ENCODE measurements at places on chromosomes 5 and 9.

DNA sequence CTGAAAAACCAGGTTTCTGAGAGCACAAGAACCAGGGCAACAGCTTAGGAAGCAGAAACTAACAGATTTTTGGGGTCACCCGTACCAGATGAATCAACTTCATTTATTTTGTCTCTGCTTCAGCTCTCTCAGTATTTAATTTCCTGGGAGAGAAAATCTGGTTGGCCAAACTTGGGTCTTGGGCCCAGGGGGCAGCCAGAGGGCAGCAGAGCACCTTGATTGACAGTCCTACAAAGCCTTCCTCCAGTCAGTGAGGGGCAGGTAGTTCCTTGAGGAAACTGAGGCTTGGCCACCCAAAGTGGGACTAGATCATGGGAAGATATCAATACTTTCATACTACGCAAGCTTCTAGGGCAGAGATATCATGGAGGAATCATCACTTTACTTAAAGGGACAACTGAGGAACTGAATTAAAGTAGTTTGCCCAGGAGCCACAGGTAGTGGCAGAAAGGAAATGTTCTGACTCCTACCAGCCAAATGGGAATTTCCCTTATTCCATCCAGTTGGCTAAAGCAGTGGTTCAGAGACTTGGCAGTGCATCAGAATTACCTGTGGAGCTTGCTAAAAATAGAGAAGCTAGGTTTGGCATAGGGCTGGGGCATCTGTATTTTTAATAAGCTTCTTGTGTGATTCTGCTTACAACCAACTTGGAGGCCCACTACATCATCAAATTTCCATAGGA, 21.5 kb upstream of the ARHGAP26 start:
- DNase-seq = no peak

DNA sequence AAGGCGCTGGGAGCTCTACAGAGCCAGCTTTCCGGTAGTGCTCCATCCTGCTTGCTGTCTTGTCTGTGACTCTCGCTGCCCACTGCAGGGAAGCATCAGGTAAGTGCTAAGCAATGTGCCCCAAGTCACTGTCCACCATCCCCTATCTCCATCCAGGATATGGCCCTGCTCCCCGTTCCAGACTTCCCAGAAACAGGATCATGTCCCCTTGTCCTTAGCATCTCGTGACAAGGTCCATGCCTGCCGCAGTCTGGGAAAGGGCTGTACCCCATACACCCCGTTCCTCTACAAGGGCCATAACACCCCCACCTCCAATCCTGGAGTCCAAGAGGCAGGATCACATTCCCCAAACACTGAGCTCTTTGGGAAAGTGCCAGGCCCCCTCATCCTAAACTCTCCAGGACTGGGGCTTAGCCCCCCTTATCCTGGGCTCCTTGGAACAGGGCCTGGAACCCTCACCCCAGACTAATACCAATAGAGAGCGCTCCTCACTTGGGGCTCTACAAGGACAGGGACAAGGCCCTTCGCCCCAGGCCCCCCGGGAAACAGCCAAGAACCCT, 566 bp downstream of the RPP25L start:
- no peak for DNase-seq

DNA sequence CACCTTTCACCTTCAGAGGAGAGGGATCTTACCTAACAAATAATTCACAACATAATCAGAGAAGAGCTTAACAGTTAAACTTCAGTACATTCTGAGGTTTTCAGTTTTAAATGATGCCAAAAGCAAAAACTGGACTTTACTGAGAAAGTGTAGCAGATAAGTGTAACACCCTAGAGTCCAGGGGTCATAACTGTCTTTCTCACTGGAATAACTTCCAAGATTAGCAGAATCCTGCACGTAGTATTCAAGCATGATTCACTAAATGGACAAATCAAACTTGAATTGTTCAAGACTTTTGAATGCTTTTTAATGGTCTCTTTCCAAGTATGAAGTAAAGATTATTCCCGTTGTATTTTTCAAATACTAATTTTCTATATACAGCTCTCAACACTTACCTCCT, 180.1 kb upstream of the NREP start:
- DNase-seq = no peak

DNA sequence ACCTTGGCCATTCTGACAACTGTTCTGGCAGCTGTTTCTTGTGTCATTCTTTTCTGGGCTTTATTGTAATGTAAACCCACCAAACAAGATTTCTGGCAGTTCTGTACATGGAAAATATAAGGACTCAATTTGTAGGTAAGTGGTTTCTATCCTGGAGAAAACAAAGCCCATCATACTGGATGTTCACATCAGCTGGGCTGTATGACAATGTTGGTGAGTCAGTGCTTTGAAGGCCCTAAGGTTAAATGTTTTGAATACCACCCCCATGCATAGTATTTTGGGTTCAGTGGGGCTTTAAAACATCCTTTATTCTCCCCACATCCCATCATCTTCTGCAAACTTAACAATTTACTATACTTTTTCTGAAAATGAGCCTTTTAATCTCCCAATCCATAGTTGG, 52.5 kb downstream of the SH3GL2 start:
- no peak for DNase-seq

GRCh38 chr5:59095480-59095879, 512.6 kb downstream of the RAB3C start:
- DNase-seq = no peak

- DNase-seq = no peak
These were observed 136.4 kb upstream of the TBC1D2 start for GRCh38 chr9:98391867-98392266.

DNA sequence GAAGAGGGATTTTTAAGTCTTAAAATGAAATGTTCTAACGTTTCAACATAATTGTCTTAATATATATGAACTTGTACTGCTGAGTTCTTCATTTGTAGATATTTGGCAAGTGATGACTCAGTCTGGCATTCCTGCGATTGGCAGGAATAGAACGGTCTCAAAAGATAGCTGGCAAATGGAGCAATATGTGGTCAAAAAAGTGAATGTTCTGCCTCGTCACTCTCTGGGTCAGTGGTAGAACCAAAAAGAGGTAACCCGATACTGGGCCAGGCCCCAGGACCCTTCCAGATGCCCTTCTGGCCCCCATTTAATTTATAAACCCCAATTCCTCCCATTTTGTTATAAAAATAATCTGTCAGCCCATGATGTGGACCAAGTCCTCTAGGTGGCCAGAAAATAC, 39.2 kb downstream of the ZNF366 start:
- no peak for DNase-seq

DNA sequence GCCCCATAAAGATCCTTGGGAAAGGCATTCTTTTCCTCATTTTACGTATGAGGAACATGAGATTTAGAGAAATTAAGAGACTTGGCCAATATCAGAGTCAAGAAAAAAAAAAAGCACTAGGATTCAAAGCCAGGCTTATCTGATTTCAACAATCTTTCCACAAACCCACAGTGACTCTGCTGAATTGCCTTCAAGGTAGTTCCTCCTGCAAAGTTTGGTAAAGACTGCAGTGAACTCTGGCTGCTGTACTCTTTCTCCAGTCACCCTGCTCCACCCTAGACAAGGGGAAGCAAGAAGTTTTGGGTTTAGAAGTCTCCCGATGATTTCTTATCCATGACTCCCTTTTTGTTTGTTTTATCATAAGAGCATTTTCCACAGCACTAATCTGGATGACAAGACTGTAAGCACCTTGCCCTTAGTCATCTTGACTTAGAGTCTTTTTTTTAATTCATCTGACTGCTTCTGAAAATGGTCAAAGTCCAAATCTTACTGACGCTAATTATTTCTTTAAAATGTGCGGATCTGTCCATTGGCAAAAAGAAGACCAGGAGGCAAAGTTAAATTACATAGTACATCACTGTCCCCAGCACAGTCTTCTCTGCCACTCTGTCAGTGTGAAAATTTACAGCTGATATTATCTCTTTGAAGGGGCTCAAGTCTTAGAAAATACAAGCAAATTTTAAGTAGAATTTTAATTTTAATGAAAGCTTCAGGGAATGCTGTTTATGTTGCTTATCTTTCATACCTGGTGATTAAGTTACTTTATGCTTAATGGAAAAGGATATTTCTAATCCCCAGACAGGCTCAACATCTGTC, 180.1 kb downstream of the TTLL11 start:
- DNase-seq = no peak

DNA sequence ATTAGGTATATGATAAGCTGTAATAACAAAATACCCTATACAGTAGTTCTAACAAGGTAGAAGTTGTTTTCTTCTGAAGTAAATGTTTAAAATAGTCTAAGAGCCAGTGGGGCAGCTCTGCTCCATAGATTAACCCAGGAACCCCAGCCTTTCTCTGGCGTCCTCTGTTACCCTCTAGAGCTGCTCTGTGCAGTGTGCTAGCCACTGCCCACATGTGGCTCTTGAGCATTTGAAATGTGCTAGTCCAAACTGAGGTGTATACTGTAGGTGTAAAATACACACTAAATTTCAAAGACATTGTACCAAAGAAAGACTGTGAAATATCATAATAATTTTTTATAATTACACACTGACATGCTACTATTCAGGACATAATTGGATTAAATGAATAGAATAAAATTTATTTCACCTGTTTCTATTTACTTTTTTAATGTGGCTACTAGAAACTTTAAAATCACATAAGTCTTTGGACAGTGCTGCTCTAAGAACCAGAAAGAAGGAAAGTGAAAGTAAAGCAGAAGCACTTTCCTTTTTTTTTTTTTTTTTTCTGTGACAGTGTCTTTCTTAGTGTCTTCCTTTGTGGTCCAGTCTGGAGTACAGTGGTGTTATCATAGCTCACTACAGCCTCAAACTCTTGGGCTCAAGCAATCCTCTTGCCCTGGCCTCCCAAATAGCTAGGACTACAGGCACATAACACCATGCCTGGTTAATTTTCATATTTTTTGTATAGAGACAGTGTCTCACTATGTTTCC, 39.3 kb downstream of the RAI14 start:
- peak; percentile 35 for DNase-seq

DNA sequence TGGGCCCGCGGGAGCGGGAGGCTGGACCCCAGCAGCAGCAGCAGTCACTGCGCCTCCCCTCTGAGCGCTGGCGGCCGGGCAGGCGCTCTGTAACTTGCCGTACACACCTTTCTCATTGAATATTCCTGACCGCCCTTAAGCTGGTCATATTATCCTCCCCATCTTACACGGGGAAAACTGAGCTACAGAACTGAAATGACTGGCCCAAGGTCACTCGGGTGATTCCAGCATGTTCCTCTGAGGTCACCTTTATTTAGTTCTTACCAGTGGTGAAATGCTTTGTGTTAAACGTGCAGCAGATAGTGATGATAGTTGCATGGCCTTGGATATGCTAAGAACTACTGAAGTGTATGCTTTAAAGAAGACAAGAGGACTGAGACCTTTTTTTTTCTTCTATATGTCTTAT, 607 bp downstream of the UQCRQ start:
- no peak for DNase-seq

- no peak for DNase-seq
These were observed 597 bp upstream of the IRX4 start for GRCh38 chr5:1883120-1883924.

DNA sequence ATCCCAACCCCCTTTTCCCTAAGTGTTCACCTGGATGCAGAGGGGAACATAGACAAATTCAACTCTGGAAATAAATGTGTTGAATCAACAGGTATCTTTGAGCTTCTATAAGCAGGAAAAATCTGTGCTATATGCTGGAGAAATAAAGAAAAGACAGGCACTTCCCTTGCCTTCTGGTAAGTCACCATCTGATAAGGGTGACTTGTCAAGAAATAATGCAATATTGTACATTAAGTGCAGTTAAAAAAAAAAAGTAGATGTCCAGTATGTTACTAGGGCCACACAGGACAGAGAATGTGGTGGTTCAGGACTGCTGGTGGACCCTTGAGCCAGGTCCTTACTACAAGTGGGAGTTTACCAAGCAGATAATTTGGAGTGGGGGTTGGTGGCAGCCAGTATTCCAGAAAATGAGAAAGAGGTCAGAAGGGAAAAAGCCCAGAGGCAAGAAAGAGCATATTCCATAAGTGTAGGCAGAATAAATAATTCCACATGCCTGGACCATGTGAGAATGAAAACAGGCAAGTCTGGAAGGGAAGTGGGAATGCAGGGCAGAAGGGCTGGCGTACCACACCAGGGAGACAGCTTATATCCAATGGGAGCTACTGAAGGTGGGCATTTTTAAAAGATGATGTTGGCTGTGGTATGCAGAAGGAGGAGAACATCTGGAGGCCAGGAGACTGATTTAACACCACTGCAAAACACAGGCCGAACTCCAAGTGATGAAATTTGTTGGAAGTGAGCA, 209.9 kb downstream of the SEMA5A start:
- no peak for DNase-seq

GRCh38 chr5:766666-767431, 17.7 kb downstream of the ZDHHC11B start:
- DNase-seq = no peak

DNA sequence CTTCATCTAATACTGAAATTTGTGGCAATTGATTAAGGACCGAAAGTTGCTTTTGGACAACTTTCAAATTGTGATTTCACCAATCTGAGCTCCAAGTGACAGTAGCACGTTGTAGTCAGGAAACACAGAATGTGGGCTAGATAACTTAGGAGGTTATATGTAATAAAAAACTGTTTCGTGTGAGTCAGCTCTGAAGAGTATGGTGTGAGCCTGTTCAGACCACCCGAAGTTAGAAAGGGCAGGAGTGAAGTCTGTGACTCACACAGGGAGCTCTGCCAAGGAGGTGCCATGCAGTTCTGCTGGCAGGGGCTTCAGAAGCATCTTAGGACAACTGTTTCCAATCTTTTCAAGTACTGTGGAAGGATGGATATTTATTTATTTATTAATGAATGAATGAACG, 16.4 kb upstream of the ZBTB34 start:
- DNase-seq = no peak

GRCh38 chr9:131679261-131680020, 60.4 kb downstream of the RAPGEF1 start:
- no peak for DNase-seq

GRCh38 chr9:83715221-83715620, 7.5 kb upstream of the UBQLN1 start:
- no peak for DNase-seq

DNA sequence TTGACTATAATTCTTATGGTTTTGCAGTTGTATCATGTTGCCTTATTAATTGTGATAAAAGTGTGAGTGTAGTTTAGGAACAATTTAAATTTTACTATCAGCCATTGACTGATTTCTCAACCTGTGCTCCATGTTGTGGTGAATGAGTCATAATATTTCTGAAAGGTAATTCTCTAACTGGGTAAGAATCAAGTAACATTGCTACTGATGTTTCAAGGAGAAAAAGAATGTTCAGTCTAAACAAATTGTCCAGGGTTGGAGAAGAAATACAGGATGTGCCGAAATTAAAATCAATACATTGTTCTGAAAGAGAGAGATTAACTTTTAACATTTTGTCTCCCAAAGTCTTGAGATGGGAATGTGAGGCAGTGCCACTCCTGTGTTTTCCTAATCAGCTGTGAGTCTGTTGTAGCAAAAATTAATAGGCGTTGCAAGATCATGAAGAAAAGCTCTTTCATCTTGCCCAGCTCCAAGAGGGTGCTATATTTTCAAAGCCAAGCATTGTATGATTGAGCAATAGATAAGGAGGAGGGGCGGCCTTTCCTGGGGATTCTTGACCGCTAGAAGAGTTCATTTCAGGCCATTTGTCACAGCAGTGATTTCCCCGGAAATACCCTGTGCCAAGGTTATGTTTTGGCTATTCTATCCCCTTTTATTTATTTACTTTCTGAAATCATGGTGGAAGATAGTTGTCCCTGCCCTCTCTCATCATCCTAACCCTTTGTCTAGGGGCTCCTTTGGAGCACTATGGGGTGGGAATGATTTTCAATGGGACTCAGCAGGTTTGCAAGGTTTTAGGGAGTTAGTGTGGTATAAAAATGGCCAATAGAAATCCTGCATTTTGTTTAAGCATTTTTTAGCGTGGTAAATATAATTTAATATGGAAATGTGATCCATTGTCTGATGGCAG, 151.6 kb downstream of the FOCAD start:
- no peak for DNase-seq

- DNase-seq = no peak
These were observed 15.4 kb downstream of the NIPSNAP3B start for GRCh38 chr9:104779334-104779733.

GRCh38 chr5:171484460-171484899, 65.0 kb downstream of the FGF18 start:
- peak; percentile 78 for DNase-seq

Measured in GM13976 (cell line).